OCI-LY7 (cell line): ENCODE measurements at places on chromosomes 5 and 9.

DNA sequence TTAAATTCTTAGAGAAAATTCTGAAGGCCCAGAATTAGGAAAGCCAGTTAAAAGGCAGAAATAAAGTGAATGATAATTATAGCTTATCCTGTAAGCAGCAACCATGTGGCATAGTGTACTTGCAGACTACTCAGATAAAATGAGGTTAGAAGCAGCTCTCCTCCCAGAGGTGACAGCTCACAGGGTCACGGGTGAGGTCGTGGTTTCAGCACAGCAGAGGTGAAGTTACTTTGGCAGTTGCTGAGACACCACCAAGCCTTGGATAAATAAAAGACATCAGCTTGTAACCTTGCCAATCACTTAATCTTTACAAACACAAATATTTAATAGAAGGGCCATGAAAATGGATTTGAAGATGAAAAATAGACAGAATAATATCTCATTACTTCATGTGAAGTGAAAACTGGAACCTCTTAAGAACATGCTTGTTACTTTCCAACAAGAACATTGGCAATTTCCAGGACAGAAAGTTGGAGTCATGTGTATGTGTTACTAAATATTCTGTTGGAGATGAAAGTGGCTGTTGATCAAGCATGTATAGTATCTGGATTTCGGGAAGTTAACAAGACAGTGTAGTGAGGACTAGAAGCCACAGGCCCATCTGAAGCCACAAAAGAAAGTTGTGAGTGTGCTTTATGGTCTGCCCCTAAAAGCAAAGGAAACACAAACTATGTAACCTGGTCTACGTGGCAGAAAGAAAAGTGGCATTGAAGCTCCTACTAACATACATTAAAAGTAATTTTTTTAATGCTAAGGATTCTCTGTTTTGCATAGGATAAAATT lies 134.4 kb downstream of the ERCC6L2 start:
- DNase-seq, result no peak

DNA sequence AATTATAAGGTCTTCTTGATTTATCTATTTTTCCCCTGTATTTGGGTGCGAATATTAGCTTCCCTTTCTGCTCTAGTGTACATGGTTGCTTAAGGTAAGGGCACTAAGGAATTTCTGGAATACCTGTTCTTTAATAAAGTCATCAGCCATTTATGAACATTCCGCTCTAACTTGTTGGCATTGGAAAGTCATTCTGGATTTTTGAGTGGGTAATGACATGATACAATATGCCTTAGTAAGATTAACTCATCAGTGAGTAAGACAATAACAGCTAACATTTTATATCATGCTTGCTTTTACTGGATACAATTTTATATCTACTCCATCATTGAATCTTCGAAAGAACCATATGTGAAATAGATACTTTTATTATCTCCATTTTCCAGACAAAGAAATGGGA lies 196.1 kb downstream of the ARRDC3 start:
- DNase-seq, result no peak

DNA sequence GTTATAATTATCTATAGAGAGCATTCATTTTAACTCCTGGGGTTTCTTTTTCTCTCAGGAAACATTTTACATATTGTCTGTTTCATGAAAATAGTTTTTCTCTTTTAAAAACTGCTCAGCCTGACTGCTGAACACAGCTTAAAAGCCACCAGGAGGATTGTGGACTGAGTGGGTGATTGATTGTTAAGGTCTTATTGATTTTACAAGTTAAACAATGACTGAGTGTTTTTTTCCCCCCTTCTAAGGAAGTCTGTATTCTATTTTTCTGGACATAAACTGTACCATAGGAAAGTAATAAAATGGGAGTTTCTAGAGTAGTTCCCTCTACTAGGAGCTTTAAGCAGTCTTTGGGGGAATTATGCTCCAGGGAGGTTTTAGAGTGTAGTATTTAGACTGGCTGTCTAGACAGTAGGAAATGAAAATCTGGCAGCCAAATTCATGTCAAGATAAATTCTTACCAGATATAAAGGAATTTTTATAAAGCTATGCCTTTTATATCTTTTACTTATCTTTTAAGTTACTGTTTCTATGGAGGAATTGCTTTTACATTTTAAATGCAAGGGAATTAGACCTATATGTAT lies 463.9 kb downstream of the PRR16 start:
- no peak for DNase-seq

- DNase-seq, result peak; percentile 14
Measured at GRCh38 chr9:135500071-135500524, 384 bp upstream of the MRPS2 start.
